Stimulated activated CD4-positive, alpha-beta T cell treated with anti-CD3 and anti-CD28 coated beads, Interleukin-2, amount 100 ng/mL, for 24 hours (primary cell): ENCODE measurements at places on chromosomes 6 and 20.

- no peak for DNase-seq
Measured at GRCh38 chr20:25697132-25697446, 436 bp upstream of the ZNF337 start.

- no peak for DNase-seq
Measured at GRCh38 chr6:154986787-154987235, 8.3 kb upstream of the TIAM2 start.

DNA sequence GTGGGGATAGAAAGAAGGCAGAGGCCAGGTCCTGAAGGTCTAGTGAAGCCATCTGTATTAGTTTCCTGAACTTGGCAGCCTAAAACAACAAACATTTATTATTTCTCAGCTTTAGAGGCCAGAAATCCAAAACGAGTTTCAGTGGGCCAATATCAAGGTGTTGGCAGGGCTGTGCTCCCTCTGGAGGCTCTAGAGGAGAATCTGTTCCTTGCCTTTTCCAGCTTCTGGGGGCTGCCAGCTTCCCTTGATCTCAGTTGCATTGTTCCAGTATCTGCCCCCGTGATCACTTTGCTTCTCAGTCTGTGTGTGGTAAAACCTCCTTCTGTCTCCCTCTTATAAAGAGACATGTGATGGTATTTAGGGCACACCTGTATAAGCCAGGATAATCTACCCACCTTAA lies 82.4 kb downstream of the MAFB start:
- DNase-seq = no peak

DNA sequence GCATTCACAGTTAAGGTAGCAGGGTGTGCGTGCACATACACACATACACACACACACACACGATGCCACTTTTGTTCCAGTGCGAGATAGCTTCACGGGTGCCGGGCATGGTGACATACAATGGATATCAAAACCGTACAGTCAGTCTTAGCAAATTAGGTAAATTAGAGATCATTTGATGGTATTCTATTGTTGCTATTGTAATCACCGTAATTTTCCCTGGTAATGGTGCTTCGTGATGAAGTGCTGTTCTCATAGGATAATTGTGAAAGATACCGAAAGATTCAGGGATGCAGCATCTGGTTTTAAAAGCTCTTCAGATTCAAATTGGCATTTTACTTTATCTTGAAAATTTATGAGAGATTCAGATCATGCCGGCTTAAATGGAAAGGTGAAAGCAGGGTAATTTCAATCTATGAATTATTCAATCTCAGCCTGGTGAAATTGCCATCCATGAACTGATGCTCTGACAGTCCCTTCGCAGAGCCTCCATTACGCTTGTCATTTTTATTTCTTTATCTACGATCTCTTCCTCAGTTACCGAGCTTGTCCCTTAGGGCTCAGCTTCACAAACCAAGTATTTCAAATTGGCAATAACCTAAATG lies 71.3 kb upstream of the SOX4 start:
- no peak for DNase-seq

DNA sequence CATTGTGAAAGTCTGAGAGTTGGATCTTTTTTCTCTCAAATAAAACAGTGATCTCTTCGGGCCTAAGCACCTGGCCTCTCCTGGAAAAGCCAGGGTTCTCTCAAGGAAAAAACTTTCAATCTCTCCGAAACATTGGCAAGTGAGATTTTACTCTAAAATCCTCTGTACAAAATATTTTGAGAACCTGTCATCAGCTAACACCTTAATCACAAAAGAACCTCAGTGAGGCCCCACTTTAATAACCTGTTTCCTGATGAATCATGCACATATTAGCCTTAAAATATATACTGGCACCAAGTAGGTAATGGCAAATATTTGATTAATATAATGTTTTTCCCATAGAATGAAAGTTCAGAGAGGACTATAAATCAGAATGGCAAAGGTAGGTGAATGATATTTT lies 177.9 kb downstream of the FRK start:
- DNase-seq = no peak

DNA sequence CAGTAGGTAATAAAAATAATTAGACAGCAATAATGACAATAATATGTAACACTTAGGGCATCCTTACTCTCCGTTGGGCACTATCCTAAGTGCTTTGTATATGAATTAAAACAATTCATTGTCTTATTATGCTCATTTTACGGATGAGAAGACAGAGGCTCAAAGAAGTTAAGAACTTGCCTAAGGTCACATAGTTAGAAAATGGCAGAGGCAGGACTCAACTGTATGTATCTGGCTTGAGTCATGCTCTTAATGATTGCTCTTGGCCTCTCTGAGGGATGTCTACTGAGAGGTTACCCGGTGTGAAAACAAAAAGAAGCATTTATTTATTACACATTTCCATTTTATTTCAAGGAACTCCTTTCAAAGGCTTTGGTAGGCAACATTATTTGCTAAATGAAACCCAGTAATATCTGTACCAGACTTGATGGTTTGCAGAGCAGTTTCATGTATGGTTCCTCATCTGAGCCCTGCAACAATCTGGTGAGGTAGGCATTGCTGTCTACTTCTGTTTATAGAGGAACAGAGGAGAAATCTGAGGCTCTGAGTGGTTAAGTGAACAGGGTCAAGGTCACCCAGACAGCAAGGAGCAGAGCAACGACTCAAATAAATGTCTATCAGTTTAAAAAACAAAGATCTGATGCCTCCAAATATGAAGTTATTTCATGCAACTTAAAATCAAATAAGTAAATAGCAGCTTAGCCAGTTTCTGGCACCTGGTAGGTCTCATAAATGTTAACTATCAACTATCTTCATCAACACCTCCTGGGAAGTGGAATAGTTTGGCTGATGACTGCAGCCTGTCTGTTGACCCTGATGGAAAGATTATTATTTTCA lies 4.2 kb upstream of the PARD6B start:
- no peak for DNase-seq

DNA sequence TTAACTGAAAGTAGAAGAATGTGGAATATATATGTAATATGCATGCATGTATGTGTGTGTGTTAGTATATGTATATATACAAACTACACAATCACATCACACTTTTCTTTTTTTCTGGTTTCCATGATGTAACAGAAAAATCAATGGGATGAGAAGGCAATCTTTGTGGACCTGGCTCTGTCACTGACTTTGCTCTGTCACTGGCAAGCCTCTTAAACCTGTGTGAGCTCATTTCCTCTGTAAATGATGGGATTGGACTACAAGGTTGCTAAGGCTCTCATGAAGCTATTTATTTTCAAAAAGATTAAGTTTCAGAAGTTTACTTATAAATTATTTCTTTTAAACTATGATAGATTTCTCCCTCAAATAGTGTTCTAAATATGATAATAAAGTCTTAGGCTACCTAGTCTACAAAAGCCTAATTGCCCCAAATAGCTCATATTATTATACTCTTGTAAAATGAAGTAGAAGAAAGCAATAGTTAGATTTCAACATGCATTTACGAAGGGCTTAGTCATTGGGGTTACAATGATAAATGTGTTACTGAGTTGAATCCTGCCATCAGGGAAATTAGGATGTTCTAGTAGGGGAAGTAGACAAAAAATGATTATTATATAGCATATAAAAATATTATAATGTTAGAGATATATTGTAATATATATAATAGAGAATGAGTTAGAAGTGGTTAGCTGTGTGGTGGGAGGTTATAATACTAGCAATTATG lies 129.3 kb downstream of the AFG1L start:
- no peak for DNase-seq

- DNase-seq = no peak
Measured at GRCh38 chr6:169996378-169997051, 245.1 kb downstream of the ERMARD start.
